Activated T-cell treated with anti-CD3 and anti-CD28 coated beads, Interleukin-2, amount 50 U/mL, for 4 hours (primary cell): ENCODE measurements at places on chromosomes 7 and 10.

- no peak for DNase-seq
Observed at GRCh38 chr10:3763852-3764625, 21.0 kb downstream of the KLF6 start.

DNA sequence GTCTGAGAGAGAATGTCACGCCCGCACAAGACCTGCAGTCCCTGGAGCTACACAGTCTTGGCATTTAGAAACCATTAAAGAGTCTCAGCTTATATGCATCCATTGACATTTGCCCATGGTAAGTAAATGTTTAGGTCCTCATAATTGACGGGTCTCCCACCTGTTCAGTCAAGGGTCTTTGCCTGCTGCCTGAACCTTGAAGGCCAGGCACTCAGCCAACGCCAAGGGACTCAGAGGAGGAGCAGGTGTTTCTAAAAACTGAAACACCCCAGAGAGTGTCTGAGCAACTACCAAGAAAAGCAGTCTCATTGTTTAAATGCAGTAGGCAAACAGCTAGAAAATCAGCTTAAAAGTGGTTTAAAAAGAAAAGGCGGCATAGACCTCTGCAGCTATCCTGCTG, 264.7 kb upstream of the AKR1E2 start:
- no peak for DNase-seq

DNA sequence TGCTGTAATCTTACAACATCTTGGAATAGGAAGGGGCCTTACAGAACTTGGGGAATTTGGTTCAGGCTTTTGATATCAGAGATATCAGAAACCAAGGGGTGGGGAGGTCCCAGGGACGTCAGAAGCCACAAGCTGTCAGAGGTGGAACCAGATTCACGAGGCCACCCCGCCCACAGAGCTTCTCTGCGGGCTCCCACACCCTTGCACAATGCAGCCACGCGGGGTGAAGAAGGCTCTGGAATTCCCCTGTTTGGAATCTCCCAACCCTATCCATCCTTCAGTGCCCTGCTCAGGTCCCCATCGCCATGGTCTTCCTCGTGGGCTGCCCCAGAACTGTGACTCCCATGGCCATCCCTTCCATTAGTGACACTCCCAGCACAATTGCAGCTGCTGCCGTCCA, 247.1 kb upstream of the SHH start:
- DNase-seq: no peak

- DNase-seq: no peak
Observed at GRCh38 chr7:55469721-55470120, 102.6 kb downstream of the VOPP1 start.

DNA sequence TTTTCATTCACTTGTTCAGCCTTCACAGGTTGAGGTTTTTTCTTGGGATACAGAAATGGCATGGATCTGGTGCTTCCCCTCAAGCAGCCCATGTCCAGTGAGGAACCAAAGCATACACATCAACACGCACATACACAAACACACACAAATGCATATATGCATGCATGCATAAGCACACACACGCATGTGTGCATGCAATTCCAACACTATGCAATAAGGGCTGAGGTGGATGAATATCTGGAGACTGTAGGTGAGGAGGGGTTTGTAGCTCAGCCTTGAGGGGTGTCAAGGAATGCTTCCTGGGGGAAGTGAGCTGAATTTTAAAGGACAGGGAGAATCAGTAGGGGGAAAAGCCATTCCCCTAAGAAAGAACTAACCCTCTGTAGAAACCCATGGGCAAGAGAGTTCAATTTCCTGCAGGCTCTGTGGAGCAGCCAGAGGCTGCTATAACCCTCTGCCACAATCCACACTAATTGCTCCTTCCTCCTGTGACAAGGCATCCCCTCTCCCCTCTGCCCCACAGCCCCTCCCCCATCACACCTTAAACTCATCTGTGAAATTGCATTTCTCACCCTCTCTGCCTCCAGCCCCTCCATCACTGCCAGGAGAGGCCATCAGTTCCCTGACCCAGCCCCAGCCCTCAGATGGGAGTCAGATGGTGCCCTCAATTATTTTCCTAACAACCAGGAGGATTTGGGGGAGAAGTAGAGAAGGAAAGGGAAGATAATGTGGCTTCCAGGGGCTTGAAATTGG, 316.4 kb downstream of the RPS24 start:
- DNase-seq: no peak

DNA sequence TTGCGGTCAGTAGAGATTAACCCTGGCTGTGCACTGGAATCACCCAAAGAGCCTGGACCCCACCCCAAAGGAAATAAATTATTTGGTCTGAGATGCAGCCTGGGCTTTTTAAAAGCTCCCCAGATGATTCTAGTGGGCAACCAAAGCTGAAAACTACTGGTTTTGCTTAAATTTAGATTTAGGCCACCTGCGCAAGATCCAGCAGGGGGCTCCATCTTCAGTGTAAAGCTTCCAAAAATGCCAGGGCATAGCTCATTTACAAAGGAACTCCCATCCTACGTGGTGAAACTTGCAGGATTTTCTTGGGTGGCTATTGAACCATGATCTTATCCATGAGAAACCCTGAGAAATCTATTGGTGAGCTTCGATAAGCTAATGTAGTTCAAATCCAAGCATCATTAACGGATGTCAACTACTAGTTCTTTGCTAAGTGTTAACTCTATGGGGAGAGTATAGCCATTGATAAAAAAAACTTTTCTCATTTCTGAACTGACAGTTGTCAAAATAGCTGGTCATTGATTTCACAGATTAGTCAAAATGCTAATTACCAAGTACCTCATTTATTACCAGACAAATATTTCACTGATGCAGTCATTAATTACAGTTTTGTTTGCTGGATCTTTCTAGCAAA, 315.3 kb downstream of the LHFPL3 start:
- DNase-seq: no peak

DNA sequence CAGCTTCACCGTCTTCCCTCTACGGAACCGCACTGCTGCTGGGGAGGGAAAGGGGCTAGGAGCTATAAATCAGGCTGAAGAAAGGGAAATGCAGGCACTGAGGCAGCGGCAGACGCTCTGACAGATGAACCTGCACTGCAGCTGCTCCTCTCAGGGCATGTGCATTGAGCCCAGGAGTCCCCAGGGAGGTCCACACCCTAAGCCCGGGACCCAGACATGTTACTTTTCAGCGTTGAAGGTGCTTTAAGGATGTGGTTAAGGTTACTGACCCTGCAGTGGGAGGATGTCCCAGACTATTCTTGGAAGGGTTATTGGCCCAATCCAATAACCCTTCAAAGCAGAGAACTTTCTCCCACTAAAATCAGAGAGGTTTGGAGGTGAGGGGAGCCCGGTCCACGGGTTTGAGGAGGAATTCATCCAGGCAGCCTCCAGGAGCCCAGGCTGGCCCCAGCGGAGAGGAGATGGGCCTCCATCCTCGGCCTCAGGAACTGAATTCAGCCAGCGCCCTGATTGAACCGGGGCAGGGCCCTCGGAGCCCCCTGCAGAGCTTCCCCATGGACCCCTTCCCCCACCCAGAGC, 75.4 kb downstream of the ADARB2 start:
- DNase-seq: no peak

DNA sequence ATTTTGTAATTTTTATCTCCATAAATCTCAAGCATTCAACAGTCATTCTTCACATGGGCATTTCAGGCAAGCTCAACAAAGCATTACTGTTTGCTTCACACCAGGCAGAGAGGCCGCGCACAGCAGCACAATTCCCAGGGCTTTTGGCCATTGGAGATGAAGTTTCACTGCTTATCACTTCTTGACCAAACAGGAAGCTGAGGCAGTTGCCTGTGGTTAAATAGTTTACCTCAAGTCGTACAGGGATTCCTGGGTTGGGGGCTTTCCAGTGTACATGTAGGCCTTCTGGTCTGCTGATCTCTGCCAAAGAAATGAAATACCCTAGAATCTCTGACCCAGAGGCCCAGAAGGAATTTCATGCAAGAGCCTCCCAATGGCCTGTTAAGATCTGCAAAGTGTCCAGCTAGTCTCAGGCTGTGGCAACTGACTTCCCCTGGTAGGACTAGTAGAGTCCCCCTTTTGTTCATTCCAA, 11.2 kb upstream of the PRDX3 start:
- no peak for DNase-seq

DNA sequence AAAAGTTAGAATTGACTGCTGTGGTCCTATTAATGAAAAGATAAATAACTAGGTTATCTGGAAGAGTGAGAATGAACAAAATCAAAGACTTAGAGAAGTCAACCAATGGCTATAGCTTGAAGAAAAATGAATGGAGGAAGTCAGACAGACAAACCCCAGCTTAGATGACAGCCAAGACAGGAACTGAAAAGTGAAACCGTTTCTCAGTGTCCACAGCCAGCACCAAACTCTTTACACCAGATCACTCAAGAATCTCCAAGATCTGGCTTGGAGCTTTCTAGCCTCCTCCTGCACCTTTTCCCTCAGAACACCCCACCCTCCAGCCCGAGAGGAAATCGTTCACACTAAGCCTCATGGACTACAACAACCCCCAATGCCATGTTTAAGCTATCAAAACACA, 167.0 kb downstream of the SFMBT2 start:
- DNase-seq: no peak

GRCh38 chr10:72239409-72239808, 23.3 kb upstream of the ASCC1 start:
- DNase-seq: no peak

DNA sequence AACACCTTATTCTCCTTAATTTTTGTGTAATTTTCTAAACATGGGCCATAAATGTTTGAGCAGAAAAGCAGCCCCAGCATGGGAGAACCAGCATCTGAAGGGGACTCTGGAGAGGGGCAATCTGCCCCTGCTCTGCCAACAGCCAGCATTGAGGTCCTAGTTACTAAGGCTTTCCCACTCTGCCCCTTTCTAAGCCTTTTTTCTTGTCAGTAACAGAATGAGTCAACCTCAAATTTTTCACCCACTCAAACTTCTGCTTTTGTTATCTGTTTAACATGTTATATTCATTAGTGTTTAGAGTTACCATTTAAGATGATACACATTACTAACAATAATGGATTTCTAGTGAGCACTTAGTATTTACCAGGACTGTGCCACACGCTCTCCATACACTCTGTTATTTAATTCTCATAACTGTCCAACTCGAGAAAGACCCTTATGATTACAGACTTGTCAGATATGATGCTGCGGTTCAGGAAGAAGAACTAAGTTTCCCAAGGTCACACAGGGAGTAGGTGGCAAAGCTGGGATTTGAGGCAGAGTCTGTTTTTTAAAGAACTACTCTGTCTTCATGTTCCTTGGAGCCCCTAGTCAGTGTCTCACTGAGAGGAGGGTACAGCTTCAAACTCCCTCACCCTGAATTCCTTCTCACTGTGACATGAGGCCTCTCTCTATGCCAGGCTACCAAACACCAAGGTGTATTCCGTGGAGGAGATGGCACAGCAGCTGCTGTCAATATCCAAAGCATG, 19.9 kb upstream of the GPAM start:
- no peak for DNase-seq

- no peak for DNase-seq
Observed at GRCh38 chr10:25934621-25935139, 651 bp downstream of the MYO3A start.

- DNase-seq: no peak
Observed at GRCh38 chr10:61164458-61165160, 220.6 kb upstream of the RHOBTB1 start.

GRCh38 chr10:57962839-57963238, 304.9 kb downstream of the IPMK start:
- no peak for DNase-seq

DNA sequence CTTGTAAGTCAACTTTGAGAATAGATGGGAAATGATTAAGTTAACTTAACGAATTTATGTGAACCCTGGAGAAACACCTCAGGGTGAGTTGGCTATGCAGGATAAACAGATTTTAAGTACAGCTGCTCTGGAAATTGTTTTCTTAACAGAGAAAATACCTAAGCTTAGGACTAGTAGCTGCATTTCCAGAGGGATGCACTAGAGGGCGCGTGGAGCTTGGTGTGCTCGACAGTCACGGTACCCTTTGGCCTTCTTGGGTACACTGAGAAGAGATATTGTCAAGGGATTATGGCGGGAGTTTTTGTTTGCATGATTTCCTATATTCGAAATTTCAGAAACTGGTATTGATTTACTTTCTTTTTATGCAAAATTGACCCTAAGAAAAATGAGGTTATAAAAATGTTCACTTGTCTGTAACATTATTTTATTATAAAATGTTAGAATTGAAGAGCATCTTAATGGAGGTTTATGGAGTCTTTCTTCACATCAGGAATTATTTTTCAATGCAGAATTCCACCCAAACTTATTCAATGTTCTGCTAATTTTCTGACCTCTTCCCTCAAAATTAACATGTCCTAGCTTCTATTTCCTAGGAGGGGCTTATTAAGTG, 58.4 kb upstream of the MYO3A start:
- peak; percentile 53 for DNase-seq

DNA sequence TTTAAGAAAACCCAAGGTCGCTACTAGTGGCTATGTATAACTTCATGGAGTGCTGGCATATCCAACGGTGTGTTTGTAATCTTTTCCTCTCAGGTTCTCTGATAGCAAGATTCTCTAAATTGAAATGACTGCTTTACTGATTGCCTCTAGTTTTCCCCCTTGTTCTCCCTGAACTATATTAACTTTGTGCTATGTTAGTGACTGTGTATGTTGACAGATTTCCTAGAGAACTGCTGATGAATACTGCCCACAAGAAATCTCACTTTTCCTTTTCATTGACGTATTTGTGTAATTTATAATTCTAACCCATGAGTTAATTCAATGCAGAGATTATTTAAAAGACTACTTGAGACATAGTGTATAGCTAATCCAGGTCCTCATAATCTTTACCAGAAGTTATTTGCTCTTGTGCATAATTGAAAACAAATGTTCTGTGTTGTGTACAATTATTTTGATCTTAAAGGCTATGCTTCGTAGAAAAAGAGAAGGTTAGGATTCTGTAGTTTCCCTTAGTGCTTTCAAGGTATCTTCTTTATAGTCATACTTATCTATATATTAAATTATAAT, 70.6 kb upstream of the GLCCI1 start:
- no peak for DNase-seq

DNA sequence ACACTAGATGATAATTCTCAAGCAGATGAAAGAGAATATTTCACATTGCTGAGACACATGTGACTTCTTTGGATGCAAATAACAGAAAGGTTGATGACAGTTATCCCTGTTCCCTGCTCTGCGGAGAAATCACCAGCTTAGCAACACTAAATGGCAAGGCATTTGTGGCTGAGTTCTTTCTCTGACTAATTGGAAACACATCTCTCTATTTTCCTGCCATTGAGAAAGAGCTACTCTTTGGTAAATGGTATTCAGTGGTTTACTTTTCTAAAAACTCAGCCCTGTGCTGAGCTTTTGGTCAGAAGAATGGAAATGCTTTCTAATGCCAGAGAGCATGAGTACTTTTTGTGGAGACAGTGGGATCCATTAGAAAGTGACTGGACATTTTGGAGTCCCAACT, 771.4 kb downstream of the LRMDA start:
- no peak for DNase-seq
